ENCODE measurements at places on chromosomes 2 and 18.
A peak's percentile ranks its signal among the peaks of the same experiment; 100 is the strongest.

GRCh38 chr2:172097557-172098131 is 5.1 kb downstream of the DLX2 start:
- DNase-seq, result peak; percentile 83

GRCh38 chr2:70897203-70897976 is 38.3 kb upstream of the ATP6V1B1 start:
- no peak for DNase-seq

- DNase-seq, result no peak
Measured at GRCh38 chr2:102932501-102932900, 170.7 kb downstream of the TMEM182 start.

DNA sequence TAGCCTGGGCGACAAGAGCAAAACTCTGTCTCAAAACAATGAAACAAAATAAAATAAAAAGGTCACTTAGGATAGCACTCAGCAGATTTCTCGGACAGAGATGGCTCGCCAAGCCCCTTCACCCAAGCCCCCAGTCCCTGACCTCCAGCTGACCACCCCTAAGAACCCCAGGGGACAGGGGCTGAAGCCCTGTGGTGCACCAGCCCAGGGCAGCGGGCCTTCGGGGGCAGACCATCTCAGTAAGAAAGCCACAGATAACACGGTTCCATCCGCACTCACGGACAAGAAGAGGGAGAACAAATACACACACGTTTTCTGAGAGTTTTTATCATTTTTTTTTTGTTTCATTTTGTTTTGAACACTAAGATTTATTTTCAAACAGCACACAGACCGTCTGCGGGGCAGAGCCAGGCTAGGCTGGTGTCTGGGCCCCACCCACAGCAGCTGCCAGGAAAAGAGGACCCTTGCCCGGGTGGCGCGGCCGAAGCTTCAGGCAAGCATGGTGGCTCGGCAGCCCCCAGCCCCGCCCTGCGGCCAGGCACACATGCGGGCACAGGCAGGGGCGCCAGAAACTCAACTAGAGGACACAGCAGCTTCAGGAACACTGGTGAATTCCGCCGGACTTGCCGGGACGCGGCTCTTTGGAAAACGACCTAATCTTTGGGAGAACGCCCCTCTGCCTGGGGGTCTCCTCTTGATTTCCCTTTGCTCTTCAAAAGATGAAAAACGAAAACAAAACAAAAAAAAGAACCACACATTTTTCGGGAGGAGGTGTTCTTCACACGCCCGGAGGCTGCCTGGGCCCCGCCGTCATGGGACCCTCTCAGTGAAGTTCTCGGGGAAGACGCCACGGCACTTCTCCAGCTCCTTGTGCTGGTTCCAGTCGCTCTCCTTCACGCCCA is 59.0 kb downstream of the BIN1 start:
- DNase-seq, result no peak

DNA sequence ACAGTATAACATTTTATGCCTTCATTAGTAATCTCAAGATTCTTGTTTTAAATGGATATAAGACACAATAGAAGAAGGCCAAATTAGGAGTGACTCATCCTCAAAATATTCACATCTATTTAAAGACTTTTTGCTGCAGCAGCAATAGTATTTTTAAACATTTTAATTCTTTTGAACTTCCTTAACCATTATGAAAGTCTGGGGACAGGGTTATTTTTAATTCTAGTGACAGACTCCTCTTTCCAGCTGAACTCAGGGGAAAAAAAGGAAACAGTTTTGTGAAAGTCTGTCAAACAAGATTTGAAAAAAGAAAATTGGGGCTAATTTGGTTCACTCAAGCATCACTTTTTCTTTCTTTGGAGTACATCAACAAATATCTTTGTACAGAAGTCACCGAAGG is 541.8 kb downstream of the NUP35 start:
- DNase-seq, result peak; percentile 29

GRCh38 chr2:126656431-126657147 is 631 bp downstream of the GYPC start:
- no peak for DNase-seq

- no peak for DNase-seq
Measured at GRCh38 chr18:52907543-52908308, 567.7 kb downstream of the DCC start.

All from NCI-H446 (cell line).